Activated CD8-positive, alpha-beta memory T cell treated with anti-CD3 and anti-CD28 coated beads, Interleukin-2, amount 10 ng/mL, durations not matched to agents 7 days and 5 days (primary cell): ENCODE measurements at places on chromosomes 12 and 14.

- DNase-seq, result no peak
These were observed 27.7 kb upstream of the AMIGO2 start for GRCh38 chr12:47107446-47107845.

DNA sequence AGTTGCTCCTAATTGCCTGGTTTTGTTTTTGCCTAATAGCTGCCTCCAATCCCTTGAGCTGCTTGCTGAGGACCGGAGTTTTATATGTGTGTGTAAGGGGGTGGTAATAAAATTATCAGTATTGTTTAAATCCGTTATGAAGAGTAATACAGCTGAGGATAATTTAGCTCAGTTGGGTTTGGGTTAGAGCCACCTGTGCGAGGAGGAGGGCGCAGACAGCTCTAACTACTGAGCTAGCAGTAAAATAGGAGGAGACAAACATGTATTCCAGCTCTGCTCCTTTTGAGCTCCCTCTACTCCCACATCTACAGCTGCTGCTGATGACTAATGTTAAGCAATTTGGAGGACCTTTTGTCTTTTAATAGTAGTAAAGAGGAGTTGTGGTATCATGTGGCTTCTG lies 61.5 kb downstream of the SPATS2 start:
- DNase-seq, result no peak

DNA sequence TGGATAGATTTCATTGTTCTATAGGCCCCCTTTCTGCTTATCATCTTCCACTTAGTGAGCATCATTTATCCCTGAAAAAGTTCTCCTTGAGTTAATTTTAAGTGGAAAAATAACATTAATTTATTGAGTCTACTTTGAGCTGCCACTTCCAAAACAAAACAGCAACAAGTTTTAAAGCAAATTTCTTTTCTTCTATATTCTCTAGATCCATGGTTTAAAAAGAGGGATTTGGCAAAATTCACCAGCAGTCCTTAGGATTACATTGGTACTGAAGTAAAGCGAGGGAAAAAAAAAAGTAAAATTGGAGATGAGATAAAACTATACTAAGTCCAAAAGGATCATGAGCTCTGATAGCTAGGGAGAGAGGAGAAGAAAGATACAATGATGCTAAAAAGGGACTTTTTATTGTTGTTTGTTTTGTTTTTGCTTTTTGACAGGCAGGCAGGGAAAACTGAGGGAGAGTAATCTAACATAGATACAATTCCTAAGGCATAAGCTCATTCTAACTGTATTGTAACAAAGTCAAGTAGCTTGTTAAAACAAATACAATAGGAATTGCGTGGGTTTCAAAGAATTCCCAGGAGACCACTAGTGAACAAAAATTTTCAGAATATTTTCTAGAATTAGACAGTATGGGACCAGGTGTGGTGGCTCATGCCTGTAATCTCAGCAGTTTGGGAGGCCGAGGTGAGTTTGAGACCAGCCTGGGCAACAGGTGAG lies 19.2 kb upstream of the PLEKHA5 start:
- no peak for DNase-seq

DNA sequence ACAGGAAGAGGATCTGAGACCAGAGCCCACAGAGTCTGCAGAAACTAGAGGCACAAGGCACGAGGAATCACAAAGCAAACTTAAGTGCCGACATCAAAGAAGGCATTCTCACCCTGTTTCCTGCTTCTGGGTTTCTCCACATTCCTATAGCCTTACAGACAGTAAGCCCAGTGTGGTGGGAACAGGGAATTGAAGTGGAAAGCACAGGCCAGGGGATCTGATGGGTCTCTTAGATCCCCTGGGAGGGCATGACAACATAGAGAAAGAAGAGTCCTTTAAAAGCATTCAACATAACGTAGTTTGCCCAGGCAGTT lies 75.6 kb upstream of the FRMD6 start:
- no peak for DNase-seq

- no peak for DNase-seq
These were observed 448.1 kb downstream of the BCAT1 start for GRCh38 chr12:24500831-24501230.

- DNase-seq, result no peak
These were observed 90.3 kb upstream of the EGLN3 start for GRCh38 chr14:34041220-34041619.

- DNase-seq, result no peak
These were observed 155.4 kb downstream of the DIO2 start for GRCh38 chr14:80055667-80056496.

- no peak for DNase-seq
These were observed 80.9 kb downstream of the ACACB start for GRCh38 chr12:109197327-109197726.

DNA sequence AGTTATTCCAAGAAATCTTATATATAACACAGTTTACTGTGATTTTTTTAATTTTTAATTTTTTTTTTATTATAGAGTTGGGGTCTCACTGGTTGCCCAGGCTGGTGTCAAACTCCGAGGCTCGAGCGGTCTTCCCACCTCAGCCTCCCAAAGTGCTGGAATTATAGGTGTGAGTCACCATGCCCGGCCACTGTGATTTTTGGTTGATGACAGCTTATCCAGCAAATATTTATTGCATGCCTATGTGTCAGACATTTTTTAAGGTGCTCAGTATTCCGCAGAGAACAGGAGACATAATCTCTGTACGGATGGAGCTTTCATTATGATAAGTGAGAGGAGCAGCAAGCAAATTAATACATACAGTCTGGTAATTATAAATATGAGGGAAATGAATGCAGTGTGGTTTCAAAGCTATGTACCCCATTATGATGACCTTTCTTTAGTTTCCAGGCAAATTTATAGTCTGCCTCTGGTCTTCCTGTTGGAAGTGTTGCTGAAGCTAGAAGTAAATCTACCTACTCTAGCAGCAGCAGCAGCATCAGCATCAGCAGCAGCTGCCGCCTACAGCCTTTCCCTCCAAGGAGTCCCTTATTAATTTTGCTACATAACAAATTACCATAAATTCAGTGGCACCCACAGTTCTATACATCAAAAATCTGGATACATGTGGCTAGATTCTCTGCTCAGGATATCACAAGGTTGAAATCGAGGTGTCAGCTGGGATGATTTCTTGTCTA lies 32.3 kb downstream of the FRS2 start:
- DNase-seq, result no peak
